Osteocyte (in vitro differentiated cells): ENCODE measurements at places on chromosomes 6 and 20. TPM values are rescaled to one million over a fixed set of nuclear protein-coding genes. Genes with fewer than 3 reads are reported as not detected.

PDE7B gene
- total RNA-seq: 3.4 and 3.9 TPM in 2 replicates

- DNase-seq: no peak
Observed at GRCh38 chr6:24935366-24936152, at the start of gene RIPOR2. TSS of gene RIPOR2 (minus strand) at chr6:24935960. CDS start at chr6:24935898, 62 bp downstream.

GRCh38 chr6:5904532-5904931 is 102.2 kb downstream of the NRN1 start:
- DNase-seq: no peak

DNA sequence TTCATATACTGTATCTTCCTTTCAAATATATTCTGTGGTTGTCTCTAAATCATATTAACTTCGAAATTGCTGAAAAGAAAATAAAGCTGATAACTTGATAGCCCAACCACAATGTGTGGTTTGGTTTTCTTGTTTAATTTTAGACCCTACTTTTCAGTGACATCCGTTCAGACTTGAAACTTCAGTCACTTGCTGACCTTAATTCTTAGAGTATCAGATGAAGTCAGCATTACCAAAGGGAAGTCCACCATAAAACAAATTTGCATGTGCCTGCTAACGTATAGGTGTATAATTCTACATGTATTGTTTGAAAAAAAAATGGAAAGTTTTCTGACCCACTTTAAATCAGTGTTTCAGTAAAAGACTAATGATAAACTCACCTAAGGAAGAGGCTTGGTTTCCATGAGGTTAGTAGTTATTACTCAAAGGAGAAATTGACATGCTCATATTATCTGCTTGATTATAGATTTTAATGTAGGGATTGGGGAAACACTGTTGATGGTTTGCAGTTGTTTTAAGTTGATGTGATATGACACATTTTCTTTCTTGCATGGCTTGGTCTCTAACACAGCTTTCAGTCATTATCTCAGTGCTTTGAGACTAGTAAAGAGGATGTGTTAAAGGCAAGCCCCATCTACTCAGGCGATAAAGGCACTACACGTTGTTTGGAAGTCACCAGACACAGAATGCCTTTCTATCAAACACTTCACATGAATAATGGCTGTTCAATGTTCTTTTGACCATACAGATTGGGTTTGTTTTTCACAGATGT is 5.2 kb upstream of the IL17A start:
- DNase-seq: no peak

- DNase-seq: no peak
Observed at GRCh38 chr20:32206760-32207625, 550 bp downstream of the PLAGL2 start.

SFTA2 gene
- total RNA-seq: not detected in 2 replicates

DNA sequence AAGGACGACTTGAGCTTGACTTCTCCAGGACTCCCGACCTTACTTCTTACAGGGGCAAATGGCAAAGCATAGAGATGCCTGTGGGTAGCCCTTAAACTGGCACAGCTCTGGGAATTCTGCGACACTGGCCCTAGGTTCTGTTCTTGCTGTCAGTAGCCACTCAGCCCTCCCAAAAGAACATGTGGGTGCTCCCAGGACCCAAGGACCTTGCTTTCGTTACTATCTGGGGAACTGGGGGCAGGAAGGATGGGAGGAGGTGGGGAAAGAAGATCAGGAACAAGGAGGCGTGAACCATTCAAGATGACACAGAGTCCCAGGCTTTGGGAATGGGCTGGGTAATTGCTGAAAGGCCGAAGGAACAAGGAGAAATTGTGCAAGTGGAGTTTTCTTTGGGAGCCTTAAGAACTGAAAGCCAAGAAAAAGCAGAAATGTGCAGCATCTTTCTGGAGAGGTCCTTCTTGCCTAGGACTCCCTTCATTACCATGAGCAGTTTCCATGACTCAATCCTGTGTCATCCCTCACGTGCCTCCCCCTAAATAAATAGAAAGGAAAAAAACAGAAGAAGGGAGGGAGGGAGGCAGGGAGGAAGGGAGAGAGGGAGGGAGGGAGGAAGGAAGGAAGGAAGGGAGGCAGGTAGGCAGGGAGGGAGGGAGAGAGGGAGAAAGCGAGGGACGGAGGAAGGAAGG is 284.6 kb upstream of the FOXQ1 start:
- DNase-seq: peak; percentile 53
